OCI-LY7 (cell line): ENCODE measurements at places on chromosomes 1 and 21.

GRCh38 chr1:89701746-89702241 is 68.9 kb downstream of the LRRC8C start:
- DNase-seq, result no peak

GRCh38 chr1:110228381-110228780 is 18.3 kb downstream of the KCNC4 start:
- no peak for DNase-seq

DNA sequence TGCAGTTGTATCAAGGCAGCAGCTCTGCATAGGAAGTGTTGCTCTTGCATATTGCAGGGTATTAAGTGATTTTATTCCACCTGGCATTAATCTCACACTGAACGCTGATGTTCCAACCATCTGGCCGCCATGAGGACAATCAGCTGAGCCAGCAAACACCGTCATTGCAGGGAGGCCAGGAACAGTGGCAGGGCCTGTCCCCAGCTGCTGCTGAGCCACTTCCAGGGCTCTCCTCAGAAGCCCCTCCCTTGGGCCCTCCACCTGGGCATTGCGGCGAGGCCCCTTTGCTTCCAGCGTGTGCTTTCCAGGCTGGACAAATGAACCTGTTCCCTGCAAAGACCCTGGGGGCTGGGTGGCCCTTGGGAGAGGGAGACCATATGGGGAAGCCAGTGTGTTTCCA is 171.6 kb upstream of the C1orf174 start:
- DNase-seq, result no peak

DNA sequence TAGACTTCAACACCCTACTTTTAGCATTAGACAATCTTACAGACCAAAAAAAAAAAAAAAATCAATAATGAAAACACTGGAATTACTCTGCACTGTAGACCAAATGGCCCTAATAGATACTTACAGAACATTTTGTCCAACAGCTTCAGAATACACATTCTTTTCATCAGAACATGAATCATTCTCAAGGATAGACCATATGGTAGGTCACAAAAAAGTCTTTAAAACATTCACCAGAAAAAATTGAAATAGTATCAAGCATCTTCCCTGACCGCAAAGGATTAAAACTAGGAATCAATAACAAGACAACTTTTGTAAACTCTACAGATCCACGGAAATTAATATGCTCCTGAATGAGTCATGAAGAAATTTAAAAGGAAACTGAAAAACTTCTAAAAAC is 22.5 kb downstream of the ZNF670 start:
- DNase-seq, result no peak

- no peak for DNase-seq
Observed at GRCh38 chr1:84370831-84371394, 27.4 kb upstream of the DNASE2B start.

- no peak for DNase-seq
Observed at GRCh38 chr1:213666113-213666512, 321.7 kb upstream of the PROX1 start.

GRCh38 chr1:211613108-211613947 is 34.4 kb upstream of the SLC30A1 start:
- DNase-seq, result no peak

- DNase-seq, result peak; percentile 33
Observed at GRCh38 chr1:41728403-41729202, 190.1 kb downstream of the HIVEP3 start.

DNA sequence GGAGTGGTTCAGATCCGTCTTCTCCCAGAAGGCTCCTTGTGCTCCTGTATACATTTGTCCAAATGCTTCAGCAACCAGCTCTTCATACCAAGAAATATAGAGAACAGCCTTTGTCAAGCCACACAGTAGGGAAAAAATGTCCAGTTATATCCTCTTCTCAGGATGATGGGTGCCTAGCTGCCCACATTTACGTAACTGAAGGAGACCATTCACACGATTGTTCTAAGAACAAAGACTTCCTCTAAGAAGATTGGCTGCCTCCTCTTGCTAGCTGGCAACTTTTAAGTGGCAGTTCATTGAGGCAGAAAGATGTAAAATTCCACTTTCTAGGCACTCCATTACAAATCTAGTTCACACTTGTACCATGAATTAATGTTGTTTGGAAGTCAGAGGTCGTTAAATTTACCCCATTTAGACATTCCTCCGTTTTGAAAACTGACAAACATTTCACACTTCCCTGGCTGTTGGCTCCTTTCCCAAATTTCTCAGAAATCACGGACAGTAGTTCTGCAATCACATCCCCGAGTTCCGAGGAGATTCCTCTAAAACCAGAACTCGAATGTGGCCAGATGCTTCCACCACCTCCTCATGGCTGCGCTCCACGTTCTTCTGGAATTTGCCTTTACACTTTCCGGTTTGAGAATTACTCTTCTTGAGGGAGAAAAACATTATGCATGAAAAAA is 45.6 kb upstream of the CSF1 start:
- no peak for DNase-seq

GRCh38 chr1:18546026-18546425 is 65.3 kb downstream of the KLHDC7A start:
- no peak for DNase-seq

- peak; percentile 72 for DNase-seq
Observed at GRCh38 chr1:198619375-198620140, 19.3 kb upstream of the PTPRC start.

DNA sequence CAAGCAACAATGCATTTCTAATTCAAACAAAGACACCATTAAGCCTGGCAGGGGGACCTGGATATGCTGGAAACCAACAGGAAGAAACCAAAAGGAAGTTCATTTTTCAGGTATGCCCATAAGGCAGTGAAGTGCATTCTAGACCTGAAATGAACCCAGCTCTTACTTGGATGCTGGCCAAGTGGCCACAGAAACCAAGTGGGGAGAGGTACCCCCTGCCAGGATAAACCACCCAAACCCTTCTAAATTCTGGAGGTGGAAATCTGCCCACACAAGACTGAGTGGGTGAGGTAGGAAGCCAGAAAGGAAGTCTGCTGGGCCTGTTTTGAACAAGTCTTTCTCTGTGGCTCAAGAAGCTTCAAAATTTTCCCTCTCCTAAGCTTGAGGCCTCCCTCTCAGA is 2.6 kb downstream of the CD5L start:
- peak; percentile 43 for DNase-seq

DNA sequence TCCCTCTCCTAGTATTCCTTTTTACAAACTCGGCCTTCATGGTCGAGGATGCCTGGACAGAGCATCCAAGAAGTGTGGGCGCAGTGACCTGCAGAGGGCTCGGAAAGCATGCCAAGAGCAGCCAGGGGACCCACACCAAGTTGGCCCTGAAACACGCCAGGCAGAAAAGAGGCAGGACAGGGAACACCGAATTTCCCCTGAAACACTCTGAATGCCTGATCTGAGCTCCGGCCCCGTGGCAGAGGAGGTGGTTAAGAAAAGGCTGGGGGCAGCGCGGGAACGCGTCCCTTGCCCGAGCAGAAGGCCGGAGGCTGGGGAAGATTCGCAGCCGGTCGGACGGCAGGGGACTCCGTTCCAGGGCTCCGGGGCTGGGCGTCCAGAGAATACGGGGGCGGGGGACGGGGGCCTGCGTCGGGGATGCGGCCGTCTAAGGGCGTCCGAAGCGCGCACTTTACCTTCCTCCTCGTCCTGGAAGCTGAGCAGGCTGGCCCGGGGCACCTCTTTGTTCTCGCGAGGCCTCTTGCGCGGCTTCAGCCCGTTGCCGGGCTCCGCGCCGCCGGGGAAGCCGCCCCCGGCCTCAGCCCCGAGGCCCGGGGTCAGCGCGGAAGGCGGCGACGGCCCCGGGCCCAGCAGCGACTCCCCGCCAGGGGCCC is 558 bp downstream of the PAXBP1 start:
- DNase-seq, result peak; percentile 83

DNA sequence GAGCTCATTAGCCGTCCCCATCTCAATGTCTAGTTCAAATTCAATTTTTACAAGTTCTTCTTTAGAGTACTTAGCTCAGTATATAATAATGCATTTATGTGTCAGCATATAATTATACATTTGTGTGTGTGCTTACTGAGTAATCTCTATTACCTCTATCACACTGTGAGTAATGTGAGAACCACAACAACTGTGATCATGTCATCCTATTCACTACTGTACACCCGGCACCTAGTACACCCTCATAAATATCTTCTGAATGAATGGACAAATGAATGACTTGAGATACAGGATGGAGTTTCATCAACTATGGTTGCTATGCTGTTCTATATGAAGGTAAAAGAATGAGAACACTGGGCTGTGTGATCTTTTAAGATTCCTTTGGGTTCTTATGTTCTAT is 124.0 kb downstream of the GPATCH2 start:
- DNase-seq, result no peak

DNA sequence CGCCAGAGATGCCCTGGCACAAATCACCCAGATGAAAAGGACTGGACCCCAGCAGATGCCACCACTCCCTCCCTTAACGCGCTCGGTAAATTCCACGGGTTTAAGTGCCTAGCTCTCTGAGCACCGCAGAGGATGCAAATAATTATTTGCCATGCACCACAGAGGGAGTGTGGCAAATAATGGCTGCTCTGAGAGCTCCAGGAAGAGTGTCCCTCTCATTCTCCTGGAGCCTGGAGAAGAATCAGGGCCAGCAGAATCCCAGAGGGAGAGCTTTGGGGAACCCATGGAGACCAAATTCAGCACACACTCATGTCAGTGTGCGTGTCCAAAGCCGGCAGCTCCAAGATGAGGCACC is 667 bp downstream of the HHIPL2 start:
- DNase-seq, result no peak

- no peak for DNase-seq
Observed at GRCh38 chr1:234748066-234748465, 138.1 kb upstream of the IRF2BP2 start.

DNA sequence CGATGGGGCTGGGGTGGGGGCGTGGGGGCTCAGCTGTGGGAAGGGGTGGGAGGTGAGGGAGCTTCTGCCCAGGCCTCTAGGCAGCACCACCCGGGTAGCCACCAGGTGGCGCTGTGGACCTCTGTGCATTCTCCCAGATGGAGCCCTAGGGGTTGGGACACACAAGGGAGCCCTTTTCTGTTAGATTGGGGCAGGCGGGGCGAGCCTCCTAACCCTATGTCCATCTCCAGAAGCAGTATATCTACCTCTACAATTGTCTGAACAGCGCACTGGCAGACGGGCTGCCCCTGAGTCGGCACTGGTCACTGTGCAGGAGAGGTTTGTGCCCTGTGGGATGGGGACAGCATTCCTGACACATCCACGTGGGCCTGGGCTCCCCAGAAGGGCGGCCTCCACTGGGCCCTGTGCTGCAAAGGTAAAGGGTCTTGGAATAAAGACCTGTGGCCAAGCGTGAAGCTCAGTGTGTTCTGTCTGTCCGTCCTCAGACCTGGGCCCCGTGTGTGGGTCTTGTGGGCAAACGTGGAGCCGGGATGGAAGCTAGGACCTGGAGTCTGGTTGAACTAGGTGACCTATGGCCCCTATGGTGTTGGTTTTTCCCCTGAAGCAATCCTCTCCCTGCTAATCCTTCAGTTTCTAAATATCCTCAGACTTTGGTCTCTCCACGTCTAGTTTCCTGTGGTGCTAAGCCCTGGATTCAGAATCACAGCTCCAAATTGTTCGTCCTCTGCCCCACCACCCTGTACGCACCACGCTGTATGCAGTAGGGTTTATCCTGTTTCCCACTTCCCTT is 4.4 kb upstream of the LGR6 start:
- DNase-seq, result peak; percentile 73

GRCh38 chr21:41837756-41838297 is 41.3 kb downstream of the PRDM15 start:
- peak; percentile 50 for DNase-seq

- DNase-seq, result no peak
Observed at GRCh38 chr1:227934476-227935313, 13.0 kb downstream of the WNT9A start.

DNA sequence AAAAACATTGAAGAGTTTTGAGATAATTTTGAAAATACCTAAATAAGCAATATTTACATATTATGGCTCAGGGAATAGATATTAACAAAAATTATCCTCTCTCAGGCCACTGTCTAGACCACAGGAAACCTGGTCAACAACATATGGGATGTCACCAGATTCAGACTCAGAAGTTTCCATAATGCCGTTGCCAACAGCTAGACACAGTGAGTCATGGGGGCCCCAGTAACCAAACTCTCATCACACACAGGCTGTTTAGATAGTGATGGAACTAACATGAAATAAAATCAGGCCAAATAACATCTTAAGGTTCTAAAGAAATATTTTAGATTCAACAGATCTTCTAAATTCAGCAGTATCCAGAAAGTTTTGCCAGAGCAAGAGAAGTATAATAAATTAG is 681.7 kb upstream of the ADAMTS5 start:
- no peak for DNase-seq
